ENCODE measurements at places on chromosomes 5 and 9.

DNA sequence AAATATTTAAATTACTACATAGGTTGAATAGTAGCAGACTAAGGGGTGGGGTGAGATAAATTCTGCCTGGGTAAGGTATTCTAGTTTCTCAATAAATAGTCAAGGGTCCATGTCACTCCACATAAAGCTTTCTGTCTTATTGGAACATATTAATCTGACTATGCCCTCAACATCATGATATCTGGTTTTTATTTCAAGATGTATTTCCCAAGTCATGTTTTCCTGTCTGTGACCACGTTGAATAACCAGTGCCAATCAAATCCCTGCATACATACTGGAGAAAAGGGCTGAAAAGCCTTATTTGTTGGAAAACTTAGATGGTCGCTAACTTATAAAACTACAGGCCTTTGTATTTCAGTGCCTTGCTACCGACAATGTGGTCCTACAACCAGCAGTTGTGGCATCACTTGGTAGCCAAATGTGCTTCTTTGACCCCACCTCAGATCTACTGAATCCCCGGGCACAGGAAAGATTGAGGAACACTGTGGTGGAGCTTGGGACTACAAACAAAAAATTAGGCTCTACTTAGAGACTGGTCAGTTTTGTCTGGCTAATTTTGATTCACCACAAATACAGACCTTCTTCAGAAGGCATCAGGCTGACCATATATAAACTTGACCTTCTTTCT, 39.4 kb downstream of the ALDH1A1 start:
- no peak for DNase-seq

GRCh38 chr9:12880406-12881015, 105.7 kb downstream of the LURAP1L start:
- DNase-seq: no peak

- DNase-seq: no peak
These were observed 76.1 kb downstream of the SLC44A1 start for GRCh38 chr9:105320568-105320967.

- no peak for DNase-seq
These were observed 133.5 kb upstream of the RAPGEF1 start for GRCh38 chr9:131873335-131873734.

GRCh38 chr5:90876366-90876765, 317.8 kb downstream of the ADGRV1 start:
- DNase-seq: no peak

DNA sequence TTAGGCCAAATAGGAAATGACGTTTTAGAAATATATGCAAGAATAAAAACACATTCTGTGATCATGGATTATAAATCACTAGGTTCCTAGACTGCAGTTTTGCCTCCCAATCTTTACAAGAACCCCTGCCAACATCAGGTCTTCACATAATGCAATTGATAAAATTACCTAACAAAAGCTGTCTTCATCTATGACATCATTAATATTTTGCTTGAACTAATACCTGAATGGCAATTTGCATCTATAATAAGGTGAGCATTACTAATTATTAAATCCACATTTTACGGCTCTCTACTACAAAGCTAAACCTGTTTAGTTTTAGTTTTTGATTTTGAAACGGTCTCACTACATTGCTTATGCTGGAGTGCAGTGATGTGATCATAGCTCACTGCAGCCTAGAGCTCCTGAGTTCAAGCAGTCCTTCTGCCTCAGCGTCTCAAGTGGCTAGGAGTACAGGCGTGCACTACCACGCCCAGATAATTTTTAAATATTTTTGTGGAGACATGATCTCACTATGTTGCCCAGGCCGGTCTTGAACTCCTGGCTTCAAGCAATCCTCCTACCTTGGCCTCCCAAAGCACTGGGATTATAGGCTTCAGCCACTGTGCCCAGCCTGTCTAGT, 218.0 kb downstream of the MLLT3 start:
- DNase-seq: no peak

GRCh38 chr5:1847611-1848010, 35.1 kb downstream of the IRX4 start:
- DNase-seq: no peak

- DNase-seq: no peak
These were observed 328.1 kb downstream of the TLE1 start for GRCh38 chr9:81361296-81361695.

GRCh38 chr9:124625087-124625486, 117.9 kb upstream of the NR5A1 start:
- DNase-seq: no peak

DNA sequence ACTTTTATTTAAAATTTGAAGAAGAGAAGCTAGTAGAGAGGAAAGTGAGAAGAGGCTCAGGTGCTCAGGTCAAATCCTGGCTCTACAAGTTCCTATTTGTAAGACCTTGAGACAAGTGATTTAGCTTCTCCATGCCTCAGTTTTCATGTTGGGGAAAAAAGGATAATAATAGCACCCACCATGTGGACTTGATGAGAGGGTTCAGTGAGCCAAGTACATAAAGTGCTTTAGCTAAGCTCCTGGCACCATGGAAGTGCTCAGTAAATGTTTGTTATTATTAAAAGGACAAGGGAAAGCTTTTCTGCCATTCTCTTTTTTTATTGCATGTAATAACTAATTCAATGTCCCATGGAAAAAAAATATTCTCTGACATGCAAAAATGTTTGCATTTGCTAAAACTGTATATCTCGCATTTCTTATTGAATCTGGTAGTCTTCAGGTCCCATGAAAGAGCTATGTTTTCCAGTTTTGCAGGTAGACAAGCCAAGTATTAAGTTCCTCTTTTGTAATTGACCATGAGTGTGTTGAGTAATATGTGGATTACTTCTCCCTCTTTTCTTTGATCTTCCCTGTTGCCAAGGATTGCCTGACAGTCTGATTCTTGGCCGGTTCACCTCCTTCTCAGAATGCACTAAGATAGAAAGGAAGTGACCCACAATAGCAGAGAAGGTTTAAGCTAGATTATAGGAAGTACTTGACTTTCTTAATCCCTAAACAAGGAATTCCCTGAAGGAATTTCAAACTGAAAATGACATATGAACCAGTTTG, 45.6 kb upstream of the TRIM32 start:
- DNase-seq: no peak

- peak; percentile 65 for DNase-seq
These were observed 427 bp downstream of the PCYOX1L start for GRCh38 chr5:149358294-149358651.

DNA sequence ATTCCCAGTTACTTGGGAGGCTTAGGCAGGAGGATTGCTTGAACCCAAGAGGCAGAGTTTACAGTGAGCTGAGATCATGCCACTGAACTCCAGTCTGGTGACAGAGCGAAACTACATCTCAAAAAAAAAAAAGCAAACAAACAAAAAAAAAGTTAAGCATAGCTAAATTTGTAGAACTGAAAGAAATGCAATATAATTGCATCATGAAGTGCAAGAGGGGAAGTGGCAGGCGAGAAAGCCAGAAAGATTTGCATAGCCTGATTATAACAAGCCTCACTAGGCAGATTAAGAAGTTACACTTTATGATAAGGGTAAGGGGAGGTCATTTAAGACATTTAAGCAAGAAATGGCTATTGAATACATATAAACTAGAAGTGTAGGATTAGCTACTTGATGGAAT, 187.1 kb downstream of the EDIL3 start:
- DNase-seq: no peak

- no peak for DNase-seq
These were observed 23.4 kb upstream of the PAM start for GRCh38 chr5:102731693-102732092.

- DNase-seq: peak; percentile 75
These were observed 78.4 kb downstream of the GLDC start for GRCh38 chr9:6567140-6567591.

DNA sequence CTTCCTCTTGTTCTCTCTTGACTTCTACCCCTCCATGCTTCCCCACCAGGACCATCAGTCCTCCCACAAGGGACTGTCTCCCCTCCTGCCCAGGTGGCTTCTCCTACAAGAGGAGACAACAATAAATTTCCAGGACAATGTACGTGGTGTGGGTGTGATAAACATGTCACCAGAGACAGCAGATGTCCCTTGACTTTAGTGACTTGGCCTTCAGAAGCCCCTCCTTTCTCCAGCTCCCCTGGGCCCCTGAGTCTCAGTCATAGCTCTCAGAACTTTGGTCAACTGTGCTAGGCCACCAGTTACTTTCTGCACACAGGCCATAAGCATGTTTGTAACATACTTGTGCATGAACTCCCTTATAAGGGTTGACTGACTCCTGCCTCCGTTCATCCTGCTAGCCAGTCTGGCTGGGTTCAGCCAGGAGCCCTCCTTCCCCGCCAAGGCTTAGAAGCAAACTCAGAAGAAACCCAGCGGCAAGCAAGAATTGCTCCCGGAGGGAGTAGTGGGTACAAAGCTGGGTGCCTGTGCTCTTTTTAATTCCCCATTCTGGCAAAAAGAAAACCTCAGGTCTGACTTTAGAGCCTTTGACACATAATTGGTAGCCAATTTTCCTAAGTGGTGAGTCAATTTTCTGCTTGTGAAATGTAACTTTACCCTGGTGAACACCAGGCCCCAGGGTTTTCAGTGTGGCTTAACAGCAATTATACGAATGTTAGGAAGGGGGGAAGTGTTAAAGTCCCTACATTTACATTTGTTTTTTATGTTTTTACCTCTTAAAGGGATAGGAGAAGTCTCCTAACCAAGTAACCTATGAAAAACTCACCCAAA, 49.2 kb downstream of the EBF1 start:
- DNase-seq: no peak
